ENCODE measurements at places on chromosomes 7 and 10. TPM values are rescaled to one million over a fixed set of nuclear protein-coding genes. Genes with fewer than 3 reads are reported as not detected.

CTNNA3 gene
- total RNA-seq = not detected

ZNF107 gene
- total RNA-seq = 2.1 TPM

EPDR1 gene
- 0.15 TPM for total RNA-seq

MGAM2 gene
- total RNA-seq = not detected

LRRD1 gene
- total RNA-seq = not detected

CDHR1 gene
- total RNA-seq = 3.0 TPM

CYP3A5 gene
- total RNA-seq = 0.53 TPM

NPY4R gene
- total RNA-seq = not detected

GRID2IP gene
- total RNA-seq = 0.16 TPM

FKBP6 gene
- total RNA-seq = not detected

KCP gene
- 0.47 TPM for total RNA-seq

GTF2IRD2 gene
- 1.6 TPM for total RNA-seq

Measured in hair follicular keratinocyte (primary cell).